ENCODE measurements at places on chromosomes 16 and 17. TPM values are rescaled to one million over a fixed set of nuclear protein-coding genes. Genes with fewer than 3 reads are reported as not detected.

- no peak for ATAC-seq
Measured at GRCh38 chr16:27123795-27124409, 57.2 kb downstream of the C16orf82 start.

DNA sequence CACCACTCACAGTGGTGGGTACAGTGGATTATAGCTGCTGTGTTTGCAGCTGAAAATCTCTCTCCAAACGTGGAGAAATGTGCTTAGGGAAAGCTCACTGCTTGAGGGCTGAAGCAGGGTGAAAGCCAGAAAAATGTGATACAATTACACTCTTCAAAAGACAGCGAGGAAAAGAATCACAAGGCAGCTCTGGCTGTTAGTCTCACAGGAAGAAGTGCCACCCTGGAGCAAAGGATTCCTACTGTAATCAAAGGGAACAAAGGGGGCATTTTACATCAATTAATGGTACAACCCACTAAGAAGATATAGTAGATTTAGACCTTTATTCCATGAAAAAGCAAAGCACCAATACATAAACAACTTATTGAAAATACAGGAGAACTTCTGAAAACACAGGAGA is 48.1 kb upstream of the IRX5 start:
- no peak for ATAC-seq

GRCh38 chr17:75826561-75827307 is 17.5 kb downstream of the UNC13D start:
- ATAC-seq: peak; percentile 6

GRCh38 chr16:54053891-54054820 is 232.4 kb downstream of the IRX3 start:
- no peak for ATAC-seq

DNA sequence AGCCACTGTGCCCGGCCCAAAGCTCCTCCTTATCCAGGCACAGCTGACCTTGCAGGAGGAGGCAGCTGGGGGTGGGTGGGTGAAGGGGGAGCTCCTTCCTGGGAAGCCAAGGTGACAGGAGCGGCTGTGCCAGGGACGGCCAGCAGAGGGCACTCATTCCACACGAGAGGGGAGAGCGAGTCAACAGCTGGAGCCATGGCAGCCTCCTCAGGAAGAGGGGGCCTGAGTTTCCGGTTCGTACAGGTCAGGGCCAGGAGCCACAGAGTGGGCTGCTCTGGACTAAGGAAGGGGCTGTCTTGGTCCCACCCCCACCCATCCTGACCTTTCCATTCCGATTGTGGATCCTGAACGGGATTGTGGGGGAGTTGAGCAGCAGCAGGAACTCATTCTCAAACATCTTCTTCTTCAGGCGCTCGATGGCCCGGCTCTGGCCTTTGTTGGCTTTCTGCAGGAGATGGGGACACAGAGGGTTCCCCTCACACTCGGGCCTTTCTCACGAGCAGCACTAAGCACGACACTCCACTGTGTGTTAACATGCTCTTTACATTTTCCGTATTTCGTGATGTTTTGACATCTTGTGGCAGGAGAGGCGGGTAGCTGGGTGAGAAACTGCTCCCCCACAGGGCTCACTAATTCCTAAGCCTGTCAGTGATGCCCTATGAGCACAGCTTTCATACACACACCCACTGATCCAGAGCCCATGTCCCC is 61.6 kb downstream of the TIMM22 start:
- ATAC-seq: no peak

HBA1 gene
- 96.7 TPM for total RNA-seq

CDH1 gene
- total RNA-seq: 0.15 TPM

CLEC18B gene
- total RNA-seq: not detected

DNA sequence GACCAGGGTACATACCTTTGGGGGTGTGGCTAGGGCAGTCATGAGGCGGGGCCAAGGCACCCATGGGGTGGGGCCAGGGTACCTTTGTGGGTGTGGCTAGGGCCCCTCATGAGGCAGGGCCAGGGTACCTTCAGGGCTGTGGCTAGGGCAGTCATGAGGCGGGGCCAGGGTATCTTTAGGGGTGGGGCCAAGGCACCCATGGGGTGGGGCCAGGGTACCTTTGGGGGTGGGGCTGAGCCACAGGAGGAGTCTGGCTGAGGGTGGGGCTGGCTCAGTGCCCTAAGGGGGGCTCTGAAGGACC is 3.5 kb downstream of the GNG13 start:
- ATAC-seq: no peak

MYH2 gene
- total RNA-seq: not detected
